ENCODE measurements at places on chromosomes 6 and 20. TPM values are rescaled to one million over a fixed set of nuclear protein-coding genes. Genes with fewer than 3 reads are reported as not detected.

GRCh38 chr6:105459049-105459448 is 56.2 kb upstream of the PREP start:
- DNase-seq, result no peak

- DNase-seq, result no peak
Observed at GRCh38 chr20:51131811-51132210, 108.9 kb upstream of the KCNG1 start.

- DNase-seq, result no peak
Observed at GRCh38 chr20:30610751-30611150, 646.7 kb upstream of the DEFB115 start.

EHMT2 gene
- 68.3 TPM for total RNA-seq

- DNase-seq, result no peak
Observed at GRCh38 chr6:43973357-43973756, 153.9 kb downstream of the MRPL14 start.

- no peak for DNase-seq
Observed at GRCh38 chr6:134675110-134676054, 274.5 kb downstream of the ALDH8A1 start.

DNA sequence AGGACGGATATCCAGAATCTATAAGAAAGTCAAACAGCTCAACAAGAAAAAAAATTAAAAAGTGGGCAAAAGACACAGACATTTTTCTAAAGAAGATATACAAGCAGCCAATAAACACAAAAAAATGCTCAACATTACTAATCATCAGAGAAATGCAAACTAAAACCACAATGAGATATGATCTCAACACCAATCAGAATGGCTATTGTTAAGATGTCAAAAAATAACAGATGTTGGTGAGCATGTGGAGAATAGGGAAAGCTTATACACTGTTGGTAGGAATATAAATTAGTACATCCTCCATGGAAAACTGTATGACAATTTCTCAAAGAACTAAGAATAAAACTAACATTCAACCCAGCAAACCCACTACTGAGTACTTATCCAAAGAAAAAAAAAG is 23.3 kb upstream of the OSTM1 start:
- peak; percentile 43 for DNase-seq

GRCh38 chr20:2536560-2536986 is at the start of gene TMC2:
Gene TMC2, plus strand, starts transcription at chr20:2536573. Its CDS starts 49 bp downstream, at chr20:2536622.
- no peak for DNase-seq

DNA sequence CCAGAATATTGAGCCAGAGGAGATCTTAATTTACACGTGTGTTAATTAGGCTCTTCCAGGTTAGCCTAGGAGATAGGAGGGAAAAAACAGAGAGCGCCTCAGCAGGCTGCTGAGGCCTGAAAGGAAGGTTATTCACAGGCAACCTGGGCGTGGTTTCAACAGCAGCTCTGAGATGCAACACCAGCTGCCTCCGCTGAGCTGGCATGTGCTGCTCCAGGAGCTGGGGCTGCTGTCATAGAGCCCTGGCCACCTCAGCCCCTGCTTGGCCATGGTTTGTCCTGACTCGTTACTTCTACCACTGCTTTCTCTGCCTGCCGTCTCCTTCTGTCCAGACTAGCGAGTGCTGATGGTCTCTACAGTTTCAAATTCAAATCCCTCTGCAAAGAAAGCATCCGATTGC is 32.4 kb upstream of the RPP40 start:
- DNase-seq, result no peak

KCNK16 gene
- total RNA-seq, result not detected

DNA sequence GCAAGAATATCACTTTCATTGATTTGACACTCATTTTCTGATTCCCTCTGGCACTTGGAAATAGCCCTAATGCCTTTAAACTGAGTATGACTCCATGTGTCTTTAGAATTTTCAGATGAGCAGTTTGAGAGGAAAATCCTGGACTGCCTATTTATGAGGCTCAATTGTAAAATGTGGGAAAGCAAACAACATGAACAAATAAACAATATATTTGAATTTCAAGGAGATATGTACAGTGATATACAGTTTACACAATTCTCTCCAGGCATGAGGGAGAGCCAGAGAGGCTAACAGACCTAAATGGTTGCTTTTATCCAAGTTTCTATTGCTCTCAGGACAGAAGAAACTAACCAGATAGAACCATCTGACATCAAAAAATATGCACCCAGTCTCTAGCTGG is 748.2 kb upstream of the NRSN1 start:
- no peak for DNase-seq

MMP24 gene
- total RNA-seq, result 0.45 TPM

- no peak for DNase-seq
Observed at GRCh38 chr20:48211238-48211637, 426.0 kb upstream of the SULF2 start.

DNA sequence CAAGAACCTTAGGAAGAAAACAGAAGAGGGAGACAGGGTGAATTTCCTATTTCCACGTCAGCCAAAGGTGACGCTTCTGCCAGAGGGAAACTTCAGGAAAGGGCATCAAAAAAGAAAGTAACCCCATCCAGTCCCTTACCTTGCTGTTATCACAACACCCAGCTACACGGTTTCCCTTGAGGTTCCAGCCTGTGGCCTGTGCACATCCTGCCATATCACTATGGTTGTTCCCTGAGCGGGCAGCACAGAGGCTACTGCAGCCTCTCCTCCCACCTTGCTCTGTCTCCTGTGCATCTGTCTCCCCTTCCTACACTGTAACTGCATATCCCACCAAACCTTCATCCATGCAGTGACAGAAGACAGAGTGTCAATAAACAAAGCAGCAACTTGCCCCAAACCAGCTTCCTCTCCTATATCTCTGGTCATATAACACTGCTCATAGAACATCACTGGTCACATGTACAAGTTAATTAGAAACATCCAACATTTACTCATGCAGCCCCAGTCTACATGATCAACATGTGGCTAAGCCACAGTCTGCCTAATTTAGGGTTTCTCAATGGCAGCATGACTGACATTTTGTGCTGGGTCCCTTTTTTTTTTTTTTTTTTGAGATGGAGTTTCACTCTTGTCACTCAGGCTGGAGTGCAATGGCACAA is 54.7 kb downstream of the GFOD1 start:
- DNase-seq, result no peak

- no peak for DNase-seq
Observed at GRCh38 chr20:53838311-53838868, 232.0 kb downstream of the BCAS1 start.

- DNase-seq, result no peak
Observed at GRCh38 chr6:143169440-143169839, 108.8 kb downstream of the AIG1 start.

DNA sequence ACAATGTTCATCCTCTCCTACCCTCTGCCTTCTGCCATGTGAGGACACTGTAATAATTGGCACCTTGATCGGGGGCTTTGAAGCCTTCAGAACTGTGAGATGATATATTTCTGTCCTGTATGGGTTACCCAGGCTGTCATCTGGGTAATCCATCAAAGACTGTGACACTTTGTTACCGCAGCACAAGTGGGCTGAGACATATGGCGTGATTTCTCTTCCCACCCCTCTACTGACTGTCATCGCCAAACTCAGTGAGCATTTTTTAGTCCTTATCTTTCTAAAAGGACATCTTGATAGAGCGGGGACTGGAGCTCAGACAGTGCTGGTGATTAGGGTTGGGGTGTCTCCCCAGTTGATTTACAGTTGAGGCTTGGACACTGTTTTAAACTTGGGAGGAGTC is 10.4 kb upstream of the PLG start:
- DNase-seq, result no peak

- DNase-seq, result no peak
Observed at GRCh38 chr6:1765160-1765903, 155.6 kb downstream of the FOXC1 start.
